ENCODE measurements at places on chromosomes 11 and 22.

GRCh38 chr11:56782167-56782847 is 33.8 kb upstream of the OR9G4 start:
- no peak for DNase-seq

DNA sequence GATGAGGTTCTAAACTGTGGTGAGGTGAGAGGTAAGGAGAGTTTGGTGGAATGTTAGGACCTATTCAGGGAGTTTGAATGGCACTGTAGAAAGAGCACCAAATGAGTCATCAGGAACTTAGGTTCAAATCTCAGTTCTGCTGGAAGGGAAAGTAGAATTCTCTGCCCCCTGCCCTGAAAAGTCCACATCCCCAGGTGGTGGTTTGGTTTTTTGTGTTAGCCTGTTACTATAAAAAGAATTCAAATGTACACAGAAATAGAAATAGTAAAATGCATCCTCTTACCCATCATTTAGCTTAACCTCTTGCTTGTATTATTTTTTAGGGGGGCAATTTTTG is 20.2 kb downstream of the PPFIBP2 start:
- DNase-seq, result no peak

DNA sequence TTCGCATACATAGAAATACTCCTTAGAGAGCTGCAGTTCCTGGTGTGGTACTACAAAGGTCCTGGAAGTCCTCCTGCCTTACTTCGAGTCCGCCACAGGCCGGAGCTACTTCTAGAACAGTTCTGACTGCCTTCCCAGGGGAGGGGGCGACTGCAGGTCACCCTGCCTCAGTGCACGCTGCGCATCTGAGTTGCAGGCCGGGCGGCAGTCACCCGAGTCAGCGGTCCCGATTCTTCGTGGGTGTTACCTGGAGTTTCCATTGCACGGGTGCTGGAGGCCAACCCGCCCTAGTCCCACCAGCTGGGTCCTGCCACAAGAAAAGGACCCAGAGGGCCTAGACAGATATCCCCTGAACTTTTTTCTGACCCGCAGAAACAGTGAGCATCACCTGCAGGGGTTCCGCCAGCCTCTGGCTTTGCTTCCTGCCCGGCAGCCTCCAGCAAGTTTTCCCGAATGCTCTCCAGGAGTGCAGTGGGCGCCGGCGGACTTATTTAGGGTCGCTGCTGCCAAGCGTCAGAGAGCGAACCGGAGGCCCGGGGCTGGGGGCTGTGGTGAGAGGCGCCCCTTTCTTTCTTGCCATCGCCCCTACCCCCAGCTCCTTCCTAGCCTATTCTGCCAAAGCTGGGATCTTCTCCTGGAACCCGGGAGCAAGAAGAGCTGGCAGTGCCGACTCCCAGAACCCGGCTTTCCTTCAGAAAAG is 1.7 kb upstream of the CALCB start:
- no peak for DNase-seq

GRCh38 chr11:118108513-118108912 is 21.8 kb upstream of the SMIM35 start:
- no peak for DNase-seq

GRCh38 chr22:37892566-37893335 is 13.3 kb upstream of the MICALL1 start:
- no peak for DNase-seq

Measured in activated gamma-delta T cell (primary cell).